ENCODE measurements at places on chromosomes 13 and 19. TPM values are rescaled to one million over a fixed set of nuclear protein-coding genes. Genes with fewer than 3 reads are reported as not detected.

The GZMM gene
- total RNA-seq = 0.45 TPM

The PEG3 gene
- total RNA-seq = not detected

The KLK2 gene
- 0.18 TPM for total RNA-seq

The RAB3A gene
- 0.67 TPM for total RNA-seq

The SPPL2B gene
- 18.2 TPM for total RNA-seq

The PSPN gene
- 1.0 TPM for total RNA-seq

The COL5A3 gene
- 2.7 TPM for total RNA-seq

The SYNGR4 gene
- 3.6 TPM for total RNA-seq

The IGFL2 gene
- 1.5 TPM for total RNA-seq

The ENOX1 gene
- 2.3 TPM for total RNA-seq

The OR7C1 gene
- total RNA-seq = not detected

The FGF21 gene
- total RNA-seq = not detected

The NECTIN2 gene
- total RNA-seq = 69.2 TPM

The CASP14 gene
- total RNA-seq = not detected

The ZNF709 gene
- total RNA-seq = not detected

The CCDC122 gene
- total RNA-seq = 1.7 TPM

The ACP5 gene
- 0.15 TPM for total RNA-seq

The GPR183 gene
- not detected for total RNA-seq

The GAPDHS gene
- total RNA-seq = not detected

The RGL3 gene
- total RNA-seq = 1.3 TPM

The LRRC63 gene
- total RNA-seq = 0.08 TPM

The ZNF823 gene
- total RNA-seq = 3.4 TPM

The LRRC4B gene
- 0.21 TPM for total RNA-seq

The LGALS4 gene
- total RNA-seq = 0.17 TPM

The HCST gene
- total RNA-seq = 0.45 TPM

The MUC16 gene
- total RNA-seq = 0.06 TPM

The ATP1A3 gene
- 4.5 TPM for total RNA-seq

The TUBB4A gene
- 6.0 TPM for total RNA-seq

The PGLYRP1 gene
- total RNA-seq = not detected

The HCN2 gene
- 35.3 TPM for total RNA-seq

The TYROBP gene
- total RNA-seq = not detected

The CBARP gene
- 2.9 TPM for total RNA-seq

The PRSS57 gene
- 0.23 TPM for total RNA-seq

The PRR20C gene
- not detected for total RNA-seq

The ODAD3 gene
- 1.0 TPM for total RNA-seq

The CYP4F2 gene
- total RNA-seq = 0.17 TPM

The CYP4F8 gene
- total RNA-seq = not detected

The CCL25 gene
- total RNA-seq = not detected

The ZNF653 gene
- 3.4 TPM for total RNA-seq

The NKG7 gene
- total RNA-seq = not detected

The RFPL4AL1 gene
- not detected for total RNA-seq

The ZNF837 gene
- total RNA-seq = 1.7 TPM

The NAA16 gene
- 8.4 TPM for total RNA-seq

The GTF2F2 gene
- total RNA-seq = 18.5 TPM

The DUS3L gene
- total RNA-seq = 29.8 TPM

The C19orf73 gene
- total RNA-seq = 1.9 TPM

The ZNF266 gene
- 2.9 TPM for total RNA-seq

The GJB6 gene
- not detected for total RNA-seq

The ZFP28 gene
- 3.6 TPM for total RNA-seq

The ZNF835 gene
- total RNA-seq = not detected

The LACC1 gene
- 3.1 TPM for total RNA-seq

The SPACA6 gene
- total RNA-seq = 14.7 TPM
